ENCODE measurements at places on chromosomes 1 and 21.

DNA sequence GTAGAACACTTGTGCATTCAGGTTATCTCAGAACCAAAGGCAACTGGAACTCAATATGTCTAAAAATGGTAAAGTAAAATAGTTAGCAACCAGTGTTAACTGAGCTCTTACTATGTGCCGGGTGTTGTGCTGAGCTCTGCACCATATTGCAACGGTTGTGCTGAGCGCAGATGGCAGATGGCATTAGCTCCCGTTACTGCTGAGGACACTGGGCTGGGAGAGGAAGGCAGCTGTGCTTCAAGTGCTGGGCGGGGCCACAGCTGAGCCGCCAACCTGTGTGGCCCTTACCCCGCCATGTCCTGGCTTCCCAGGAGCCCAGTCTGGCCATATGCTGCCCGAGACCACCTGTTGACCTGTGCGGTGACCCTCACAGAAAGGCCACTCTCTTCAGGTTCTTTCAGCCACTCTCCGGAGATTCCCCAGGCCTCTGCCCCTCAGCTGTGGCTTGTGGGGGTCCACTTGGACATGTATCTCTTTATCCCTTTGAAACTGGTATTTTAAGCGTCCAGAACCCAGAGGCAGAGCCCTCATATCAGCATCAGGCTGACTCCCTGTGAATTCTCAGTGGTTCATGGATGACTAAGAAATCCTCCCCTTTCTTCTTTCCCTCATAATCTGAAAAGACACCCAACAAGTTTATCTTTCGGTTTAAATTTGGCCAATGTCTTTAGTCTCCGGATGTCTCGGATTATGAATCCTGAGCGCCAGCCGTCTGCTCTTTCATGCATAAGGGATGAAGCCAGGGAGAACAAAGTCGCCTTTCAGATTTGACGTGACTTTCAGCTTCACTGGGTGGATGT, 26.4 kb downstream of the LDLRAP1 start:
- DNase-seq: no peak

DNA sequence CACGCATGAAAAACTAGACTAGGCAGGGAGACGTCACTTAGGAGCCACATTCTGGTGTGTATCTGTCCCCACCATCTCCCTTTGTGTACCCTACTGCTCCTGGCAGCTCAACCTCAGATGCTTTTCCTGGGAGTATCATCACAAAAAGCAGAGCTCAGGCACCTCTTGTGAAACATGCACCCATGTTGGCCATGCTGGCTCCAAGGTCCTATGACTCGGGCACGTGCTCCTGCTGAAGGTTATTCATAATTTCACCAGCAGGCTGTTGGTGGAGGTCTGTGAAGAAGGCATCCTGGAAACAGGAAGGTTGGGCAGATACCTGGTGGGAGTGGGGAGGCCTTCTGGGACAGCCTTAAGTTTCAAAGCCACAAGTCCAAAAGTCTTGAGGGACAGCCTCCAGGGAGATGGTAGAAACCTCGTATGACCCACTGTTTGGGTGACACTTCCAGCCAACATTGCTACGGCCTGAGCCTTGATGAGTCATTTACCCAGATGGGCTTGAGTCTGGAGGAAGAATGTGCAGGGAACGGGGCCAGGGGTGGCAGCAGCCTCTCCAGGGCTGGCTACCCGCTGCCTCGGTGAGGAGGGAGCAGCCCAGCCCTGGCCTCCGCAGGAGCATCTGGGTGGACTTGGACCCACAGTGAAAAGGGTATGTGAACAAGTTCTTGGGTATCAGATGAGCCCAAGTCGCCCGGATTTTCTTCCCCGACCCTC, 75.8 kb downstream of the PGBD5 start:
- no peak for DNase-seq

DNA sequence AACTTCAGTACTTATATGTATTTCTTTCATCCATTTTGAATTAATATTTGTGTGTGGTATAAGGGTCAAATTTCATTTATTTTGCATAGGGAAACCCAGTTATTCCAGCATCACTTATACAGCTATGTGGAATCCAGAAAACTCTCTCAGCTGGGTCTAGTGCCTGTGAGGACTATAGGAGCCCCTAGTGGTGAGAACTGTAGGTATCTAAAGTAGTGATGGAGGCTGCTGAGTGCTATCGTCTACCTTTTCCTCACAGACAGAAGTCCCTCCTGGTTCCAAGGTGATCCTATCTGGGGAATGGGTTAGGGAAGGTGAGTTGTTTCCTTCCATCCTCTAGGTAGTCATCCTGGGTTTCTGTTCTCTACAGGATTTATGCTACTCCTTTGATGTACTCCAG, 352.0 kb upstream of the C1orf87 start:
- DNase-seq: no peak

DNA sequence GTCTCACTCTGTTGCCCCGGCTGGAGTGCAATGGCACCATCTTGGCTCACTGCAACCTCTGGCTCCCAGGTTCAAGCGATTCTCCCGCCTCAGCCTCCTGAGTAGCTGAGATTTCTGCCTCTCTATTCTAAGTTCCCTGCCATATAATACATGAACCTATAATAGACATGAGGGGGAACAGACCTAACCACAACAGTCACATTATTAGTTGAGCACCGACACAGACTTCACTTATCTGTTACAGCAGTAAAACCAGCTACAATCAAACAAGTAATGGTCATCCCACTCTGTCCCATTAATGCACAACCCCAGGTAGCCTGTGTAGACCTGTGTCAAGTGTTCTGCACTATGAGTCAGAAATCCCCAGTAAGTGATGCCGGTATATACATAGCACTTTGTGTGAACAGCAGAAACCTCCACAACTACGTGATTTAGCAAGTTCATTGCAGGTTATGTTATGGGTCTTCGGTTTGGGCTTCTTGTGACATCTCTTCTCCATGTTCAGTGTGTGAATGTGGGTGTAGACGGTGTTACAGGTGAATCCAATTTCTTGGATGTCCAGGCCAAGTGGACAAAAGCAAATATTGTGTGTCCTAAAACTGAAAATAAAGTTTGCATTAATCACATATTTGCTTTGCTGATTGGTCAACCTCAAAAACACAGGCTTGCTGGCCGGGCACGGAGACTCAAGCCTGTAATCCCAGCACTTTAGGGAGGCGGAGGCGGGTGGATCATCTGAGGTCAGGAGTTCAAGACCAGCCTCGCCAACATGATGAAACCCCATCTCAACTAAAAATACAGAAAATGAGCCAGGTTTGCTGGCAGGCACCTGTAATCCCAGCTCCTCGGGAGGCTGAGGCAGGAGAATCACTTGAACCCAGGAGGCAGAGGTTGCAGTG, 3.6 kb downstream of the MMACHC start:
- no peak for DNase-seq

DNA sequence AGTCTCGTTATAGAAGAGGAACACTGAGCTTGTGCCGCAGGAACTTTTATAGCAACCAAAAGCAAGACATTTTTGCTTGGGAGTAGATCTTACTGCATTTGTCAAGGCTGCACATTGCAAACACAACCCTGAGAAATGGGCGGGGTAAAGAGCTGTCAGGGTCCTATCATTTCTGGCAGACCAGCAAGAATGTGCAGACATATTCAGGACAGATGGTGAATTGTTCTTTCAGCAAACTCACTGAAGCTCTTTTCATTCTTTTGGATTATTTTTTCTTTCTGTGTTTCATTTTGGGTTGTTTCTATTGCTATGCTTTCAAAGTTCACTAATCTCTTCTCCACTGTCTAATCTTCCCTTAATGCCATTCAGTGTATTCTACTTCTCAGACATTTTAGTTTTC, 5.1 kb upstream of the ACTN2 start:
- no peak for DNase-seq

DNA sequence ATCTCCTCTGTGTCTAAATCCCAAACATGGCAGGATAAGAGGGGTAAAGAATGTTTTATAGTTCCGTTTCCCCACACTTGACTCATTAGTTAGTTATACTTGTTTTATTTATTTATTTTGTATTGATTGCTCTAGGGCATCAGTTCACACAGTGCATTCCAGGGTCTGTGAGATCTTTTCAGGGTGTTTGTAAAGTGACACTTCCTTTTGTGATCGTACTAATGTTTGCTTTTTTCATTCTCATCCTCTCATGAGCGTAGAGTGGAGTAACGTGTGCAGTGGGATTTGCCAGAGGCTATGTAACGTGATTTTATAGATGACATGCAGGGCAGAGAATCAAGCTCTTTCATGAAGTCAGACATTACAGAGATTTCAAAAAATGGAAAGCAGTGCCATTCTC, 103.2 kb downstream of the SCCPDH start:
- DNase-seq: no peak

DNA sequence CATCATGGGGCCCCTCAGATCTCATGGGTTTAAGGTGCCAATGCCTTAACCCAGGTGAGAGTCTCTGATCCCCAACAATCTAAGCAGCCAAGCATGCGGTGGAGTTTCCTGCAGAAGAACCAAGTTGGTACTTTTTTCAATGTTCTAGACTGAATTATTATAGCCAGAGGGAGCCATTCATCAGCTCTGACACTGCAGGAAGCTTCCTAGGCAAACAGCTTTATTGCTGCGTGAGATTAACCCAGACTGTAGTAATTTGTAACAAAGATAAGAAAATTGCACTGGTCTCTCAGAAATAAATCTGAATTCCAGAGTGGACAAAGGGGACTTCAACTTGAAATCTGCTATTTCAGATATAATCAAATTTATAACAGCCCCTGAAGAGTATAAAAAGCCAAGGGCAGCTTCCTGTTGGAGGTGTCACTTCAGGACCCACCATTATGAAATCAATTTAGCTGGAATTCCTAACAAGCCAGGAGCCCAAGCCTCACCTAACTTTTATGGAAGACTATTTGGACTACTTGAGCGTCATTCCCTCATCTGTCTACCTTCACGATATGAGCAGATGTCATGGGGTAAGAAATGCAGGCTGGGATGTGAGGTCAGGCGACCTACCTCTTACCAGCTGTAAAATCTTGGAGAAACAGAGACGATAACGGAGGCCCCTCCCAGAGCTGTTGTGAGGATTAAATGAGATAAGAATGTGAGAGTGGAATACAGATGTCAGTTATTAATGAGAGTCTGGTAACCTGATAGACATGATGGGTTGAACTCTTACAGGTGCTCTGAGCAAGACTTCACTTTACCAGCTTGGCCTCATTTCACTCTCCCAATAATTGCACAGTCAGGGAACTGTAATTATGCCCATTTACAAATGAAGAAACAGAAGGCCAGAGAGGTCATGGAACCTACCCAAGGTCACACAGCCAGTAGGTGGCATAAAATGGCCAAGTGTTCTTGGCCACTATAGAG, 135.1 kb downstream of the RRAGC start:
- no peak for DNase-seq

All from stimulated activated CD8-positive, alpha-beta memory T cell treated with anti-CD3 and anti-CD28 coated beads, Interleukin-15, amount 100 ng/mL, for 24 hours (primary cell).